ENCODE measurements at places on chromosomes 4 and X.

DNA sequence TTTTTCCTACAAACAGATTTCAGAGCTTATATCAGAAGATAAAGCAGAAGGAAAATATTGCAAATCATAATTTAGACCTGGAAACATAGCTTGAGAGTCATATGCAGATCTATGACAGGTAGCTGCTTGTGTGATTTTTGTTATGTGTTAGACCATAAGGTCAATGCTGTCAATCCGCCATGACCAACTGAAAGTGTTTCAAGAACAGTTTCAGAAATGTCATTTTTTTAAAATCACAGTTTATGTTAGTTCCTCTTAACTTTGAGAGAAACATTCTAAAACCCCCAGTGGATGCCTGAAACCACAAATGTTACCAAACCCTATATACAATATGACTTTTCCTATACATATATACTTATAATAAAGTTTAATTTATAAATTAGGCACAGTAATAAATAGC is 391.3 kb upstream of the FAM241A start:
- DNase-seq: no peak

- DNase-seq: no peak
These were observed 201.9 kb upstream of the AGTR2 start for GRCh38 chrX:115968436-115969252.

DNA sequence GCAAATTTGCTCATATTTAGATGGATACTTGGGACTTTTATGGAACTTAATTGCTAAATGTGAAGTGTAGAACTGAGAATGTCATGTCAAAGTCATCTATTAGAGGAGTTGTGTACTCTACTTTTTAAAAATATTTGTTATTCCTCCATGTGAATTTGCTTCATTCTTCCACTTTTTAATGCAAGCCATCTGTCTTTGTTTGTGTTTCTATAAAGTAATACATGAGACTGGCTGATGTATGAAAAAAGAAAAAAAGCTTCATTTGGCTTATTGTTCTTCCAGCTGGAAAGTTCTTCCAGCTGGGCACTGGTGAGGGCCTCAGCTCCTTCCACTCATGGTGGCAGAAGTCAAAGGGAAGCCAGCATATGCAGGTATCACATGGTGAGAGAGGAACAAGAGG is 114.6 kb upstream of the GRID2 start:
- no peak for DNase-seq

DNA sequence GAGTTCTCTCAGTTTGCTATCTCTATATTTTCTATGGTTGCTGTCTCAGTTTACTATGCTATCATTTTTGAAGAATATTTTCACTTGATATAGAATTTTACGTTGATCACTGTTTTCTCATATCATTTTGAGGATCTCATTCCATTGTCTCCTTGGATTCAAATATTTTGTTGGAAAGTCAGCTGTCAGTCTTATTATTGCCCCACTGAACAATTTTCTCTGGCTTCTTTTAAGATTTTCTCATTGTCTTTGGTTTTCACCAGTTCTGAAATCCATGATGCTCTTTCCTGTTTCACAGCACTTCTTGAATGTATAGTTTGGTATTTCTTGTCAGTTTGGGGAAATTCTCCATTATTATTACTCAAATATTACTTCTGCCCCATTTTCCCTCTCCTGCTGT is 81.1 kb downstream of the ENPP6 start:
- DNase-seq: no peak

- no peak for DNase-seq
These were observed 357.5 kb upstream of the SMIM31 start for GRCh38 chr4:164396439-164396838.

DNA sequence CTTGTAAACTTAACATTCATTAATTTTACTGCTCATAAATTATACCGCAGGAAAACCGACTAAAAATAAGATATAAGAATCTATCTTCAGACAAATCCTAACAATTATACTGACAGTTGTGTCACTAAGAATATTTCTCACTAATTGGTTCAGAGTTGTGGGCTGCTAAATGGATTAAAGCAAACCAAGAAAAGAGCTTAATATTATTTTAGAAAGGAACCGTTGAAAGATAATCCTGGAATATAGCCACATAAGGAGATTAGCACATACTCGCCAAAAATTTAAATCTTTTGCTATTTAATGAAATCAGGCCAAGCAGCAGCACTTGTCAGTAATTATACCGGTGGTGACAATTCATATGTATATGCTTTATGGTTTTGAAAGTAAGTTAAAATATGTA is 132.8 kb downstream of the SLIT2 start:
- no peak for DNase-seq

DNA sequence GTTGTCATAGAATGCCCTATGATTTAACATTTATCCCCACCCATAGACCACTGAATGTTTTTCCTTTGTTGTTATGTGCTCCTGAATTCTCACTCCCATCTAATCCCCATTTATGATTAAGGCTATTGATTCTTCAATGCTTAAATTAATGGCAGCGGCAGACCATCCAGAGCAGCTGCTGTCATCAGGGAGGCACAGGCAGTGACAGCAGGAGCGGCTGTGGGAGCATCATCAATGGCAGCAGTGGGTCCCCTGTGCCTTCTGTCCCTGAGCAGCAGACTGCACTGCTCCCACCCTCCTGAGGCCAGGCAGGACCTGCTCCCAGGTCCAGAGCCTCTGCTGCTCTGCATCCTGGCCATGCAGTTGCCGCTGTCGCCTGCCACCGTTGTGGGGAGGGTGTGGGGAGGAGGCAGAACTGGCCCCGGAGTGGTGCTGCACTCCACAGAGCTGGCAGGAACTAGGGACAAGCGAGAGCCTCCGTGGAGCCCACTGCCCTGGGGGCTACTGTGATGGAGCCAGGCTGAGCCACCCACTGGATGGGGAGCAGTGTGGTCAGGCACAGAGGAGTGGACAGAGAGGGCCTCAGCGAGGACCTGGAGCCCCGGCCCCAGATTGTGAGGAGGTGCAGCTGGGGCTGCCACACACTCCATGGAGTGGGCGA is 29.0 kb downstream of the NAA11 start:
- no peak for DNase-seq

DNA sequence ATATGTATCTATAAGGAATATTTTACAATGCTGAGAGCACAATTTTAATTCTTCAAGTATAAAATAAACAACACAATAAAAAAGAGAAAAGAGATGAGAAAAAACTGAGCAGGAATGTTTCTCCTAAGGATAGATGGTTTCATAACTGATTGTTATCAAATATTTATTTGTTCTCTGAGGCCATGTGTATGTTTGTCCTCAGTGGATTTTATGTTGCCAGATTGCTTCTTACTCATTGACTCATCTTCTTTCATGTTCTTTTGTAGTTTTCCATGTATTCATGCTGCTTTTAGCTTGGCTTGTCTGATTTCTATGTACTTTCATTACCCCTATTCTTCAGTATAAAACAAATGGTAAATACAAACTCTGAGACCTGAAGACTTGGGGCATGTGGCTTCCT is 41.2 kb downstream of the NPY5R start:
- DNase-seq: no peak

DNA sequence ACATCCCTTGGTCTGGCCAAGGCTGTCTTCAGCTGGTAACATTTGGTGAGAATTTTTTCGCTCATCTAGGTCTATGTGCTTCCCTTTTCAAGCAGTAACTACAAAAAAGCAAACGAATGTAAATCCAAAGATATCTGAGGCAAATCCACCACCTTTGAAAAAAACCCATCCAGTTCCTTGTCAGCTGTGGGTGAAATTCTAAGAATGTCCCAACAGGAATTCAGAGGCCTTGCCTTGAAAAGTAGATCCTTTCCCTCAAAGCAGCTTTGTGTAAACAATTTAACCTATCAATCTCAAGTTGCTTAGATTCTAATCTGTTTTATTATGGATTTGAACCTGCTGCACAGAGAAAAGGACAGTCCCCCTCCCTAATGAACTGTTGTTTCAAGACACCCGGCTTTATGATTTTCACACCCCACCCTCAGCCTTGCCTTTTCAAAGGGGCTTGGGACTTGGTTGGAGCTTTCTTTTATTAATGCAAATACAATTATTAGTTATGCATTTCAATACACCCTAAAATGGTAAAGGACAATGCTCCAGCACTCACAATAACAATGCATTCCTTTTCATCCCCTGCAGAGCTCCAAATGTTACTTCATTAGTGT is 166.6 kb downstream of the LDB2 start:
- no peak for DNase-seq

- DNase-seq: peak; percentile 0
These were observed 6.9 kb upstream of the HAUS3 start for GRCh38 chr4:2248821-2249261.

DNA sequence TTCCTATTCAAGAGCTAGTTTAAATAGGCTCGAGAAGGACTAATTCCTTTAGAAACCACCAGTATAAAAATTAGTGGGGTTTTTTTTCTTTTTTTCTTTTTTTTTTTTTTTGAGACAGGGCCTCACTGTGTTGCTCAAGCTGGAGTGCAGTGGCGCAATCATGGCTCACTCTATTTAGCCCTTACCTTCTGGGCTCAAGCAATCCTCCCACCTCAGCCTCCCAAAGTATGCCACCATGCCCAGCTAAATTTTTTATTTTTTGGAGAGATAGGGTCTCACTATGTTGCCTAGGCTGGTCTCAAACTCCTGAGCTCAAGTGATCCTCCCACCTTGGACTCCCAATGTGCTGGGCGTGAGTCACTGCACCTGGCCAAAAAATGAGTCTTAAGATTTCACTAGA is 52.8 kb downstream of the APOO start:
- DNase-seq: no peak

DNA sequence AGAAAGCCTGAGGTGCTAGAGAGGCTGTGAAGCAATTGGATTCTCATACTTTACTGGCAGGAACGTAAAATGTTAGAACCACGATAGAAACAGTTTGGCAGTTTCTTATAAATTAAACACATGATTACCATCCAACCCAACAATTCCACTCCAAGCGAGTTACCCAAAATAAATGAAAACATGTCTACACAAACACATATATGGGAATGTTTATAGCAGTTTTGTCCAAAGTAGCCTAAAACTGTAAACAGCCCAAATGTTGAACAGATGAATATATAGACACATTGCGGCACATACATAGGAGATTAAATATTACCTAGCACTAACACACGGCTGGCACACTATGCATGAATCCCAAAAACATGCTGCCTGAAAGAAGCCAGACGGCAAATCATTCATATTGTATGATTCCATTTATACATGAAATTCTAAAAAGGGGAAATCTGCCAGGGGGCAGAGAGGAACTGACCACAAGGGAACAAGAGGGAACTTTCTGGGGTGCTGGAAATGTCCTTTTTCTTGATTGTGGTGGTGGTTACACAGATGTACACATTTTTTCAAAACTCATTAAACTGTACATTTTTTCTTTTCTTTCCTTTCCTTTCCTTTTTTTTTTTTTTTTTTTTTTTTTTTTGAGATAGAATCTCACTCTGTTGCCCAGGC is 50.4 kb upstream of the SLC25A4 start:
- DNase-seq: no peak

DNA sequence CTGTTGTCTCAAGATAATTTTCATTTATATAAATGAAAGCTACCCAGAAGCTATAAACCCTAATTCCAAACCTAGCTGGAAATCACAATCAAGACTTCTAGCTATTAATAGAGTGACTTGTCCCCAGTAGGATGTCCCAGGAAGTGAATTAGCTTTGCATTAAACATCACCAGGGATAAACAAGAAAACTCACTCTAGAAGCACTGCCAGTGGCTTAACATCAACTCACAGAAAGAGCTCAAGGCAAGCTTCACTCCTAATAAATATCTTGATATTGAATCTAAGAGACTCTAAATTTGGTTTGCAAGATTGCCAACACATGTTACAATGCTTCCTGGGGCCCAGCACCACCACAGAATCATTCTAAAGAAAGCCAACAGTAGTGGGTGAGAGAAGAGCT is 468.7 kb upstream of the FAM241A start:
- DNase-seq: no peak

GRCh38 chrX:7191681-7192110 is 43.7 kb upstream of the PUDP start:
- peak; percentile 3 for DNase-seq

DNA sequence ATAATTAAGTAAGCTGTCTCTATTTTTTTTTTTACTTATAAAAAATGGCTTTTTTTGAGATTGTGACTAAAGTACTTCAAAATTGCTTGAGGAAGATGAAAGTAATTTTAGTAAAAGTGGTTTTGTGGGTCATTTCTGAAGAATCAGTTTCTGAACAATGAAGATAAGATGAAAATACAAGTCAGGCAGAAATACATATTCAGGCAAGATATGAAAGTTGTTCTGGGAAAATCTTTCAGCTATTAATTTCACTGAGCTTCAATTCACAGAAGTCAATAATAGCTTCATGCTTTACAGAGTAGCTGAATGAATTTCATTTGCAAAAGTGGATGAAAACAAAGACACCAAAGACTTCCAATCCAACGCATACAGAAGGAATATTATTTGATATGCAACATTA is 305.2 kb upstream of the ARSJ start:
- DNase-seq: no peak

DNA sequence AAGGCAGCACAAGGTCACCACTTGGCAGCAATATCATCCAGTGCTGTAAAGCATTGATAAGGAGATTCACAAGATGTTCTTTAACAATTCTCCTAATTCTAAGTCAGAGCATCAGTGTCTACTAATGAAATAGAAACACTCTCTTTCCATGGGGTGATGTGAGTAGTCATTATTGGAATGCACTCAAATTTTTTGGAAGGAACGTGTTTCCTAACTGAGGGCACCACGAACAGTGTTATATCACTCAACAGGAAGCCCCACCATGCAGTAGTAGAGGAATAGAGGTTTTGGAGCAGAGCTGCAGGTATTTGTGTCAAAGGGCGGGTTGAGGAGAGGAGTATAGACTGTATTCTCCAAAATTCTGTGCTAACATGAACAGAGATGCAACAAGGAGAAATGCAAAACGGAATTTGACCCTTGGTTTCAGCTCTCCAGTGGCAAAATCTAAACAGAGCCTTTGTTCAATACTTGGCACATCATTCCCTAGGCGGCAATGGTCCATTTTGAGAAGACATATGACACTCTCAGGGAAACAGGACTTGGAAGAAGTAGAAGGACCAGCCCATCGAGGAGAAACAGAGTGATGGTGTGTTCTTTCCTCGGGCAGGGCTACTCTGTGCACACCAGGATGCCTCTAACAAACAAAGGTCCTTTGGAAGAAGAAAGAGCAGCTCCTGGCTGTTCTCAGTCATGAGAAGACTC is 98.9 kb downstream of the CPEB2 start:
- DNase-seq: no peak

- no peak for DNase-seq
These were observed 105.1 kb upstream of the MXRA5 start for GRCh38 chrX:3451571-3451970.

- no peak for DNase-seq
These were observed 2.4 kb downstream of the KCTD8 start for GRCh38 chr4:44446191-44446590.

DNA sequence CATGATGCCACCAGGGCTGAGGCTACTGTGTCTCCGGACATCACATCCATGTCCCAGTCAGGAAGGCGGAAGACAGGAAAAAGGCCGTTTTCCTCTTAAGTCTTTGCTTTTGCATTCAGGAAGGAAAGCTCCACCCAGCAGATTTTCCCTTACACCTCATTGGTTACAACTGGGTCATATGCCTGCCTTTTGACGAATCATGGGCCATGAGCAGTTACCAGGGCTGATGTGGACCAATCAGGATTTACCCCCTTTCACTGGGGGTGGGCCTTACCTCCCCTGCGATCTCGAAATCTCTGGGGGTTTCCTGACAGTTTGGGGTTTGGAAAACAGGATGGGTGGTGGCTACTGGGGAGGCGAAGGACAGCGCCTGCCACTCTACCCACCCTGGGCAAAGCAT is 52.5 kb upstream of the GRPEL1 start:
- peak; percentile 21 for DNase-seq

GRCh38 chr4:132214519-132214918 is 934.6 kb upstream of the PCDH10 start:
- no peak for DNase-seq

Data from GM12865 (cell line).